ENCODE measurements at places on chromosomes 1 and 21. TPM values are rescaled to one million over a fixed set of nuclear protein-coding genes. Genes with fewer than 3 reads are reported as not detected.
A peak's percentile ranks its signal among the peaks of the same experiment; 100 is the strongest.

- DNase-seq: no peak
Observed at GRCh38 chr1:212970085-212970484, 19.7 kb downstream of the VASH2 start.

GRCh38 chr1:47534436-47534835 lies 96.6 kb downstream of the FOXD2 start:
- DNase-seq: no peak

GRCh38 chr1:26182383-26182696 lies 5.0 kb downstream of the CNKSR1 start:
- DNase-seq: no peak

DNA sequence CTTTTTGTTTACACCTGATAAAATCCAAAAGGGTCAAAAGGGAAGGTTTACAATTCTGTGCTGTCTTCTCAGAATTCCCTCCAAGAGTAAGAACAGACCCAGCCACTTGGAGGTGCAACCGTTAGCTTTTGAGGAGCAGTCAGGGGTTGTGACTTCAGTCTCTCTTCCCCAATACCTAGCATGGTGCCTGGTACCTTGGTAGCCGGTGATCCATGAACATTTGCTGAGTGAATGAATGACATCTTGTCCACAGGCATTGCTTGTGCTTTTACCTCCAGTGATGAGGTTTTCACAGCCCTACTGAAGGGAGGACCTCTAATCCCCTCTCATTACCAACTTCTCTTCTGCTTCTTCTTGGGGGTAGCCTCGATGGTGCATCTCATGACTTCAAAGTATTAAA lies 11.7 kb downstream of the GFI1 start:
- DNase-seq: no peak

DNA sequence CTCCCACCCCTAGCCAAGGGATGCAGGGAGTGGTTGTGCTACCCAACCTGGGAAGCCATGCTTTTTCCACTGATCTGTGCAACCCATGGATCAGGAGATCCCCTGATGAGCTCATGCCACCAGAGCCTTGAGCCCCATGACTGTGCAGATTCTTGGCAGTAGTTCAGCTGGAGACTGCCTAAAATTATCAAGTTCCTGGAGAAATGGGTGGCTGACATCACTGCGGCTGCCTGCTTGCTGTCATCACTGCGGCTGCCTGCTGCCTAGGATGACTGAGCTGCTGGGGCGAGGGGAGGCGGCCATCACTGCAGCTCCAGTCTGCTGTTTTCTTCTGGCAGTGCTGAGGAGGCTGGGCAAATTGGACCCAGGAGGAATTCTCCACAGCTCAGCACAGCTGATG lies 159.2 kb downstream of the AGBL4 start:
- no peak for DNase-seq

DNA sequence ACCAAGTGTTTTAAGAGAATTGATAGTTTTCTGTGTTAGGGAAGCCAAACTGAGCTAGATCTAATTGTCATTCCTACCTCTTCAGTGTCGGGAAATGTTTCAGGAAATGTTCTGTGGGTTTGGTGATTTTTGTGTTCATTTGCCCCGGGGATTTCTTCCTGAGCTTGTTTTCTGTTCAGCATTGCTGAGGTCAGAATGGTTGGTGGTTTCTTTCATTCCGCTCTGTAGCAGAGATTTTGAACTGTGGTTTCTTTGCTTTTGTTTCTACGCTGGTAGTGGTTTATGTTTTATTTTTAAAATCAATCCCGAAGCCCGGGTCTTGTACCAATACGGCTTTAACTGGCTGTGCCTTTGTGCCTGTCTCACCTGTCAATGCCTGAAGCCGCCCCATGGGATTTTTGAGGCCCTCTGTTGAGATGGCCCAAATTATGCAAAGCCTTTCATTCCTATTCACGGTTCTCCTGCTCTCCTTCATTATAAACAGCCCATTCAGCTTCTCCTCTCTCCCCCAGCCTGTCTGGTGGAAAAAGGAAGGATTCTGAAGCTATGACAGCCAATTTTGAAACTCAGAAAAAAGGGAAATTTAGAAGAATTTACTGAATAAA lies 417.2 kb upstream of the KAZN start:
- DNase-seq: no peak

GRCh38 chr1:1173793-1174415 lies at the start of gene TTLL10:
TTLL10 (plus strand) TSS chr1:1173880; CDS start chr1:1179216, 5,336 bp downstream.
- DNase-seq: no peak

DNA sequence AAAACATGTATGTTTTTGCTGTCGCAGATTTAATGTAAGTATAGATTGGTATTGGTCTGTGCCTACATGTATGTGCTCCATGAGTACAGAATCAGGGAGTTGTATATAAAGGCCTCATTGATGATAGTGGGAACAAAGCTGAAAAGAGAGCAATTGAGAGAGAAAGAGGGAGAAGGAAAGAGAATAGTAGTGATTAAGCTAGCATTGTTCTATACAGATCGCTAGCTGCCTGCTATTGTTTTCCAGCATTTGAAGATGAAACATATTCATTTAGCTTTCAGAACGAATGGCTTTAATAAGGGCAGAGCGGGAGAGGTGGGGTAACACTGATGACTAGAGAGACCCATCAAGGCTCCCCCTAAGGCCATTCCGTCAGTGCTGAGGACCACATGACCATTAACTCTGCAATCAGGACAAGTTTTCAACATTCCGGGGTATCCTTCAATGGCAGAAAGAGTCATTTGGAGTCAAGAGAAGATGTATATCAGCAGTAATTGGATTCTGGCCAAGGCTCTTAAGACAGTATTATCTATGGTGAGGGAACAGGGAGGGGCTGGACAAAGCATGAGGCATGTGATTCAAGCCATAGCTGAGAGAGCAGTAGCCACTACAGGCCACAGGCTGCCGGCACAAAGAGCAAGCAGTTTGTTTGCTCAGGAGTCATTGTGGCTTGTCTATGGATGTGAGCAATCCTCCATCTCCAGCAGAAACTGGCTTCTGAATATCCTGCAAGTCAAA lies 176.5 kb downstream of the PBX1 start:
- no peak for DNase-seq

- DNase-seq: no peak
Observed at GRCh38 chr1:33257207-33257771, 997 bp downstream of the ZNF362 start.

GRCh38 chr1:43123031-43123430 lies 49.1 kb downstream of the EBNA1BP2 start:
- DNase-seq: no peak

DNA sequence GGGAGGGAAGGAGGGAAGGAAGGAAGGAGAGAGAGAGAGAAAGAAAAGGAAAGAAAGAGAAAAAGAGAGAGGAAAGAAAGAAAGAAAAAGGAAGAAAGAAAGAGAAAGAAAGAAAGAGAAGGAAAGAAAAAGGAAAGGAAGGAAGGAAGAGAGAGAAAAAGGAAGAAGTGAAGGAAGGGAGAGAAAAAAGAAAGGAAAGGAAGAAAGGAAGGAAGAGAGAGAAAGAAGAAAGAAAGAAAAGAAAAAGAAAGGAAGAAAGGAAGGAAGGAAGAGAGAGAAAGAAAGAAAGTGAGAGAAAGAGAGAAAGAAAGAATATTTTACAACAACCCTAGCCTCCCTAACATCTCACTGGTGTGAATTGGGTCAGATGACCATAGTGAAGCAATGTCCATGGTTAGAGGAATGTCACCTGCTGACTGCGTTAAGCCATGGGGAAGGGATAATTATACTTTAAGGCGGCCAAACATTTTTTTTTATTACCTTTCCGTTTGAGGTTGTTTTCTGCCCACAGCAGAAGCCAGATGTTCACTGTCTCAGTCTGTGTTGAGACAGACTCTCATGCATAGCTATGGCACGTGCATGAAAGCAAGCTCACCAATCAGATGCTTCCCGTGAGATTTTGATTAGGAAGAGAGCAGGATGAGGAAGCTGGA lies 76.4 kb downstream of the SNRPE start:
- no peak for DNase-seq

GRCh38 chr1:184745110-184745509 lies 9.5 kb downstream of the EDEM3 start:
- DNase-seq: no peak

GRCh38 chr1:6106977-6107376 lies 61.3 kb downstream of the KCNAB2 start:
- DNase-seq: no peak

GRCh38 chr21:46347791-46348381 lies 23.9 kb downstream of the PCNT start:
- DNase-seq: no peak

DNA sequence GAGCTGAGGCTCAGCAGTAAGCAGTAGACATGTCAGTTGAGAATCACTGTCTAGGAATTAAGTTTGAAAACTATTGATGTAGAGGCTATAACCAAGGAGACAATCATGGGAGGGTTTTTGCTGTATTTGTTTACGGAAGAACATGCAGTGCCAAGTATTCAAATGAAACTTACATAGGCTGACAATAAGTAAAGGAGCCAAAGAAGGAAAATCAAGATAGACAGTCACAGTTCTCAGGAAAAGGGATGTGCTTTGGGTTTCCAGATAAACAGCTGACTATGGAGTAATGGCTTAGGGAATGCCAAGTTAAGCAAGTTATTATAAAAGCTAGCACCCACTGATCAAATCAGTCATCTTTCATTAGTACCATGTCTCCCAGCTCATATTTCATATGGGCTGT lies 21.5 kb downstream of the GNG12 start:
- no peak for DNase-seq

DNA sequence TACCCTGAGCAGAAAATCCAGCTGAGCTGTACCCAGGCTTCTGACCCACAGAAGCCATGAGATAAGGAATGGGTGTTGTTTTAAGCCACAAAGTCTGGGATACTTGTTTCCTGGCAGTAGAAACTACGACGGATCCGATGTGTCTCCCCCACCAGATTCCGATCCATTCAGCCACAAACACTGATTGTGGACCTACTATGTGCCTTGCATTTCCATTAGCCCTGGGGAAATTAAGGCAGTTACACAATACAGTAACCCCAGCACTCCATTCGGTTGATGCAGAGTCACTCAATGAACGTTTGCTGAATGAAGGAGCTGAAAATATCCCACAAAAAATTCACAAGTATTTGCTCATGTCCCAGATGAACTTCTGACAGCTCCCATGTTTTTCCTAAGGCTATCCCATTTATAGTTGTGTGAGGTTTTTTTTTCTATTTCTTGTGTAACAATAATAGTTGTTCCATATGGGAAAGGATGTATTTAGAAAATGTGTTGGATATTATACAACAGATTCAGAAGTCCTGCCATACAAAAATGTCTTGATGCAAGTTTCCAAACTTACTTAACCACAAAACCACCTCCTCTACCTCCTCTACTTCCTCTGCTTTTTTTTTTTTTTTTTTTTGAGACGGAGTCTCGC lies 29.6 kb upstream of the KAZN start:
- DNase-seq: no peak

- no peak for DNase-seq
Observed at GRCh38 chr1:248757784-248758195, 2.2 kb upstream of the LYPD8 start.

- DNase-seq: no peak
Observed at GRCh38 chr1:198929961-198930599, 291.2 kb downstream of the PTPRC start.

DNA sequence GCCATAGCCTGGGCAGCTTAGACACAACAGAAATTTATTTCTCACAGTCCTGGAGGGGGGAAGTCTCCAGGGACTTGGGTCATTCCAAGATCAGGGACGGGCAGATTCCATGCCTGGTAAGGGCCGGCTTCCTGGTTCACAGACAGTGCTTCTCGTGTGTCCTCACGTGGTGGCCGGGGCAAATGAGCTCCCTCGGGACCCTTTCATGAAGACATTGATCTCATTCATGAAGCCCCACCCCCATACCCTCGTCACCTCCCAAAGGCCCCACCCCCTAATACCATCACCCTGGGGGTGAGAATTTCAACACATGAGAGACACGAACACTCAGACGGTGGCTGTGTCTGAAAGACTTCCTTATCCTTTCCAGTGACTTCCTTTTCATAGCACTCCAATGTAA lies 51.5 kb downstream of the ACOT7 start:
- DNase-seq: no peak

DNA sequence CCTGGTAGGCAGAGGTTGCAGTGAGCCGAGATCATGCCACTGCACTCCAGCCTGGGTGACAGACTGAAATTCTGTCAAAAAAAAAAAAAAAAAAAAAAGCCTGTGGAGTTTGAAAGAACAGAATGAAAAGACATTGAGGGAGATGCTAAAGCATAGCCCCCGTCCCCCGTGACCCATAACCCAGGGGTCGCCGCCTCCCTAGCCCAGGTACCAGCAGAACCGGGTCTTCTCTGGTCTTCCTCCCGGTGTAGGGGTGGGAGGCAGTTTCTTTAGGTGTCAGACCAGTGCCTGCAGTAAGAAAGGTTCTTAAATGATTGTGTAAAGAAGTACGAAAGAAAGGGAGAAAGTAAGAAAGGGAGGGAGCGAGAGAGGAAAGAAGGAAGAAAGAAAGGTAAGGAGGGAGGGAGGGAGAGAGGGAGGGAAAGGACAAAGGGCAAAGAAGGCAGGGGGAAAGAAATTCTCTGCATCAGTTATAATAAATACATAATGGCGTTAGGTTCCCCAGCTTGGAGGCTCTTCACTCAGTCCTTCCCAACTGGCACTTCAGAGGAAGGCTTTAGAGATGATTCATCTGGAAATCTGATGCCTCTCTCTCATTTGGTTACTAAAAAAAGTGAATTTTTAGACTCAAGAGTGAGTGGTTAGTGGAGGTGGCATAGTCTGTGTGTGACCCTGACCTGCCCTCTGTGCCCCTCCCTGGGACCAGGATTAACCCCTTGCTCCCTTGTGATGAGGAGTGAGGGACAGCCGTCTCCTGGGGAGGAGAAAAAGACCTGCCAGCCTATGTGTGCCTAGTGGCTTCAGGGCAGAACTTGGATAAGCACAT lies 1.1 kb downstream of the IL24 start:
- no peak for DNase-seq

GRCh38 chr21:26011292-26011940 lies 159.2 kb downstream of the APP start:
- DNase-seq: no peak

GRCh38 chr1:156115514-156116374 lies 1.2 kb downstream of the LMNA start:
- DNase-seq: no peak

DNA sequence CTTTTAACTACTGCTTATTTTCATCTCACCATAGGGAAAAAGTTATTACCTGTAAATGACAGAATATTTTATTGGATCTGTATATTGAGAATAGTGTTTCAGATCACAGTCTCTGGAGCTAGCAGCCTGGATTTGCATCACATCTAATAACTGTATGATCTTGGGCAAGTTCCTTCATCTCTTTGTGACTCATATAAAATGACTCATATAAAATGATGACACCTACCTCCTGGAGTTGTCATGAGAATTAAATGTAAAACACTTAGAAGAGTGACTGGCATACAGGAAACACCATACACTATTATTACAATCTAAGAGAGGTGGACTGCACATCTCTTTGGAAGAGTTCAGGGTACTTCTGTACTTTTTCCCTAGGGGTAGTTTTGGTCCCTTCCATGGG lies 421.3 kb downstream of the NEGR1 start:
- peak; percentile 23 for DNase-seq

Gene RRP1B
- polyA plus RNA-seq: 12.3 TPM

Gene MPL
- polyA plus RNA-seq: not detected

Gene FLG
- polyA plus RNA-seq: not detected

Gene S100A3
- polyA plus RNA-seq: 9.5 TPM

Gene SPATA45
- polyA plus RNA-seq: not detected

Gene GUCA2B
- not detected for polyA plus RNA-seq

Gene INTS3
- polyA plus RNA-seq: 52.8 TPM

Gene C8A
- polyA plus RNA-seq: not detected
